ENCODE measurements at places on chromosomes 16 and 17.

DNA sequence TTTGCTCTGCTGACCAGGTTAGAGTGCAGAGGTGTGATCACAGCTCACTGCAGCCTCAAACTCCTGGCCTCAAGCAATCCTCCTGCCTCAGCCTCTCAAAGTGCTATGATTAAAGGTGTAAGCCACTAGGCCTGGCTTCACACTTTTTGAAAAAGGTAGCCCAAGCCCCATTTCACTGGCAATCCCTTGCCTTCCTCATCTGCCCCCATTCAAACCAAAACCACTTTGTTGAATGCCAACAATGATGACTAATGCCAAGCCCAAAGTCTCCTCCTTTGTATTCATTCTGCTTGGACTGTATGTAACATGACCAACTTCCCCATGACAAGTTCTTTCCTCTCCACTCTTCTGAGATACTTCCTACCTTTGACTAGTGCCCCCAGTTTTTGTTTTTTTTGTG is 33.1 kb downstream of the N4BP1 start:
- no peak for DNase-seq

DNA sequence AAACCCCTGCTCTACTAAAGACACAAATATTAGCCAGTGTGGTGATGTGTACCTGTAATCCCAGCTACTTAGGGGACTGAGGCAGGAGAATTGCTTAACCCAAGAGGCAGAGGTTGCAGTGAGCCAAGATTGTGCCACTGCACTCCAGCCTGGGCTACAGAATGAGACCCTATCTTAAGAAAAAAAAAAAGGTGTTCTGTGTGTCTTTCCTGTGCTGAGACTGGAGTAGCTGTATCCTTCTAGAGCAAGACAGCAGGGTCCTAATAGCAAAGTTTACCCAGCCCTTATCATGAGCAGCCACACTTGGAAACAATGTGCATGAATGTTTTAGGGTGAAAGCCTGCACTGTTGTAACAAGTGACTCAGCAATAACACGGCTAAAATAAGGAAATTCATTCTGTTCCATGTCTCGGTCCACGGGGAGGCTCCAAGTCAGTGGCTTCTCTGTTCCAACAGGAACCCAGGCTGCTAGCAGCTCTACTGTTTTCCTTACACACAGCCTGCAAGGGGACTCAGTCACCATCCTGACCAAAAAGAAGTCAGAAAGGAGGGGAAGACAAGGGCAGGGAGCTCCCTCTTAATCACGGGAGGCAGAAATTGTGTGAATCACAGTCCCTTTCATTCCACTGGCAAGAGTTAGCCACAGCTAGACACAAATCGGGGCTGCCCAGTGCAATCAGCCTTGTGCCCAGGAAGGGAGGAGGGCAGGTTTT is 7.1 kb upstream of the SLC5A11 start:
- no peak for DNase-seq

- no peak for DNase-seq
These were observed 7.7 kb downstream of the JPT1 start for GRCh38 chr17:75146592-75146991.

- DNase-seq = no peak
These were observed 39.3 kb downstream of the PITPNM3 start for GRCh38 chr17:6517062-6517461.
